ENCODE measurements at places on chromosomes 7 and 10. TPM values are rescaled to one million over a fixed set of nuclear protein-coding genes. Genes with fewer than 3 reads are reported as not detected.

- no peak overlapping the region for H3K4me3 ChIP-seq
- H3K27ac ChIP-seq = no peak overlapping the region
- no peak for DNase-seq
- no peaks in the 10 kb centered on the region for H3K4me1 ChIP-seq
- no peaks in the 10 kb centered on the region for H3K27me3 ChIP-seq
Observed at GRCh38 chr7:29375641-29376562, 181.3 kb downstream of the CHN2 start.

GRCh38 chr7:131953184-131953583 lies 396.8 kb upstream of the PODXL start:
- no peak overlapping the region for H3K4me3 ChIP-seq
- H3K27ac ChIP-seq = no peak overlapping the region
- no peak for DNase-seq
- H3K27me3 ChIP-seq = no peaks in the 10 kb centered on the region
- no peaks in the 10 kb centered on the region for H3K36me3 ChIP-seq
- no peaks in the 10 kb centered on the region for H3K4me1 ChIP-seq

Gene CTNNA3
- not detected for polyA plus RNA-seq

- H3K27ac ChIP-seq = no peak overlapping the region
- H3K4me3 ChIP-seq = no peak overlapping the region
- no peak for DNase-seq
Observed at GRCh38 chr10:69972981-69973397, 79.7 kb upstream of the MACROH2A2 start.

- H3K36me3 ChIP-seq = no peaks in the 10 kb centered on the region
- peaks cover 20% of the 10 kb centered on the region for H3K4me1 ChIP-seq
- H3K27ac ChIP-seq = no peak overlapping the region
- peak; percentile 88 for DNase-seq
- peak overlapping the region; percentile 58 for H3K4me3 ChIP-seq
Observed at GRCh38 chr10:102229810-102230263, 3.7 kb downstream of the ELOVL3 start.

Gene GPR85
- polyA plus RNA-seq = not detected

Gene SEMA4G
- 0.52 TPM for polyA plus RNA-seq

Gene C7orf33
- not detected for polyA plus RNA-seq

- no peaks in the 10 kb centered on the region for H3K36me3 ChIP-seq
- H3K27me3 ChIP-seq = no peaks in the 10 kb centered on the region
- H3K4me3 ChIP-seq = no peak overlapping the region
- no peaks in the 10 kb centered on the region for H3K4me1 ChIP-seq
Observed at GRCh38 chr7:1372063-1372462, 87.2 kb downstream of the MICALL2 start.

GRCh38 chr7:128060018-128060417 lies 28.8 kb upstream of the LRRC4 start:
- no peaks in the 10 kb centered on the region for H3K27me3 ChIP-seq
- DNase-seq = no peak
- H3K4me1 ChIP-seq = peaks cover 43% of the 10 kb centered on the region
- H3K27ac ChIP-seq = no peak overlapping the region
- H3K4me3 ChIP-seq = no peak overlapping the region
- H3K36me3 ChIP-seq = no peaks in the 10 kb centered on the region

Gene SCART1
- polyA plus RNA-seq = not detected

- H3K36me3 ChIP-seq = no peaks in the 10 kb centered on the region
- no peaks in the 10 kb centered on the region for H3K27me3 ChIP-seq
- H3K4me3 ChIP-seq = no peak overlapping the region
Observed at GRCh38 chr10:105968666-105969065, 1195.8 kb downstream of the SORCS1 start.

DNA sequence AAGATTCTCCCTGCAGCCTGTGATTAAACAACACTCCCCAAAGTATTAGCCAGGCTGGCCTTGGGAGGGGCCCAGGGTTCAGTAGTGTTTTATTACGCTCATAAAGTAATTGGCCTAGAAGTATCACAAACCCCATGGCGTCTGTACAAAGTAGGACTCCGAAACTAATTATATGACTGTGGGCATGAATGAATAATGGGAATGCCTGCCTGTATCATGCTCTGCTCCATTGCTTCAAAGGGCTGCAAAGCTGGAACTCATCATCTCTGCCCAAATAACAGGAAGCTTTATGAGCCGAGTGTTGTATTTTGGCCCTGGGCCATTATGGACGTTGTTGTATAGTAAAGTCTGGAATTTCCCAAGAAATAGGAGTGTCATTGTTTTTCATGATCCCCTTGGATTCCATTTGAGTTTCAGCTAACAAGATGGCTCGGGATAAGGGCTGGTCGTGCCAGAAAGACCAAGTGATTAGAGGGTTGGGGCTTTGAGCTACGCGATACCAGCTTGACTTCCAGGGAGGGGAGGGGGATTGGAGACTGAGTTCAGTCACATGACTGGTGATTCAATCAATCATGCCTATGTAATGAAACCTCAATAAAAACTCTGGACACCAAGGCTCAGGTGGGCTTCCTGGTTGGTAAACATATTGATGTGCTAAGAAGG lies 65.3 kb upstream of the NPTX2 start:
- no peak overlapping the region for H3K4me3 ChIP-seq
- DNase-seq = no peak
- no peaks in the 10 kb centered on the region for H3K36me3 ChIP-seq

Gene TRIL
- not detected for polyA plus RNA-seq

- H3K27me3 ChIP-seq = no peaks in the 10 kb centered on the region
- DNase-seq = peak; percentile 23
- no peak overlapping the region for H3K4me3 ChIP-seq
- H3K36me3 ChIP-seq = peaks cover 3% of the 10 kb centered on the region
- no peak overlapping the region for H3K27ac ChIP-seq
Observed at GRCh38 chr10:84429926-84430520, 101.6 kb downstream of the CCSER2 start.

Gene MYPN
- polyA plus RNA-seq = not detected
